CD4-positive, alpha-beta T cell treated with Interleukin-21 for 1 hour (primary cell): ENCODE measurements at places on chromosomes 1 and 21.

DNA sequence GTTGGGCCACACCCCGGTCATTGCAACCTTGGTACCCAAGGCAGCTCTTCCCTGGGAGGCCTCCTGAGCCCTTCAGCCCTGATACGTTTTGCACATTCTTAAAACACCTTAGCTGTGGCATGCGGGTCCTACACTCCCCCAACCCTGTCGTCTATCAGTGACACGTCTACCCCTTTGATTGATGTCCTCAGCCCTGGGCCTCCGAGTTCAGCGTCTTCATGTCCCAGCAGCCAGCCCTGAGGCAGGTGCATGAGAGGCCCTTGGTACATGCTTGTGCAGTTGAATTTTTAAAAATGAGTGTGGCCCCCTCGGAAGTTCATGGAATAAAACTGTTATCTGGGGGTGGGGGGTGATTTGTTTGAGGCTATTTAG is 38.9 kb upstream of the ADARB1 start:
- DNase-seq, result no peak

GRCh38 chr1:9249534-9250410 is 15.2 kb downstream of the H6PD start:
- DNase-seq, result peak; percentile 17

DNA sequence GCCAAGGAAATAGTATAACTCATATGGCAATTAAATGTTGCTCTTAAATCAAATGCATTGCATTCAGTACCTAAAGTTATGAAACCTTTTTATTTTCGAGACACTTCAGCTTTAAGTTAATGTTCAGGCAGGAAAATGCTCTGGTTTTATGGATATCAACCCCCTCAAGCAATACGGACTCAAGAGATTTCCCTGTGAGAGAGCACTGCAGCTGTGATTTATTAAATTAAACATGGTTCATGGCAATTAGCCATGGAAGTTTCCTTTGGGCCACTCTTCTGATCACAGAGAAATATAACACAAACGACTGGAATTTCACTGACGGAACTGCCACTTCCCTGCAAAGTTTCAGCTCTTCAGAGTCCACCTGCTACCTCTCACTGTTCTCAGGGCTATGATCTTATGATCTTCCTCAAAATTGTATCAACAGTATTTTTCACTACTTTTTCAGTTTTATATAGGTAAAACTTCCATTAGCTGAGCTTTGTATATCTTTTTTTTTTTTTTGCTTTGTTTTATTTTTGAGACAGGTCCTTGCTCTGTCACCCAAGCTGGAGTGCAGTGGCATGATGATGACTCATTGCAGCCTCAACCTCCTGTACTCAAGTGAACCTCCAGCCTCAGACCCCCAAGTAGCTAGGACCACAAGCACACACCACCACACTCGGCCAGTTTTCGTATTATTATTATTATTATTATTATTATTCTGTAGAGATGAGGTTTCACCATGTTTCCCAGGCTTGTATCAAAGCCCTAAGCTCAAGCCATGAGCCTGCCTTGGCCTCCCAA is 923.1 kb upstream of the TMPRSS15 start:
- DNase-seq, result no peak

DNA sequence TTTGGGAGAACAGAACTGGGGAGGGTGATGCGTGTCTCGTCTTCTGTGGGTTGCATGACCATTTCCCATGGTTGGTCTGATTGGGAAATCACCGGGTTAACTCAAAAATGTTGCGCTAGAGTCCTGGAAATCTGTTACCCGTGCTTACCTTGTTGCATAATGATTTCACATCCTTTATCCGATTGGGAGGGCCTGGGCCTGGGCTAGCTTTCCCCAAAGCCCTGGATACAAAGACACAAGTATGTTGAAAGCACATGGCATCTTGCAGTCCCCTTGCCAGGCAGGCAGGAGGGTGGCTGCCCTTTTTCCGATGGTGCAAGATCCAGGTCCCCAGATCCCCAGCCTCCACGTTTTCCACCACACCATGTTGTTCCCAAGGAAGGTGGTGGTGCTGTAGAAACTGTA is 582 bp downstream of the TRPM2 start:
- DNase-seq, result no peak

- no peak for DNase-seq
Observed at GRCh38 chr1:221994939-221995338, 253.1 kb upstream of the DUSP10 start.

GRCh38 chr1:239240736-239241135 is 145.6 kb upstream of the CHRM3 start:
- no peak for DNase-seq

- no peak for DNase-seq
Observed at GRCh38 chr1:241639623-241640148, 483 bp downstream of the CHML start.

GRCh38 chr1:91884459-91885212 is 1.3 kb downstream of the TGFBR3 start:
- DNase-seq, result peak; percentile 27

GRCh38 chr1:220926146-220926545 is 46.9 kb downstream of the HLX start:
- no peak for DNase-seq

GRCh38 chr1:201610858-201611257 is 71.9 kb downstream of the NAV1 start:
- DNase-seq, result no peak

DNA sequence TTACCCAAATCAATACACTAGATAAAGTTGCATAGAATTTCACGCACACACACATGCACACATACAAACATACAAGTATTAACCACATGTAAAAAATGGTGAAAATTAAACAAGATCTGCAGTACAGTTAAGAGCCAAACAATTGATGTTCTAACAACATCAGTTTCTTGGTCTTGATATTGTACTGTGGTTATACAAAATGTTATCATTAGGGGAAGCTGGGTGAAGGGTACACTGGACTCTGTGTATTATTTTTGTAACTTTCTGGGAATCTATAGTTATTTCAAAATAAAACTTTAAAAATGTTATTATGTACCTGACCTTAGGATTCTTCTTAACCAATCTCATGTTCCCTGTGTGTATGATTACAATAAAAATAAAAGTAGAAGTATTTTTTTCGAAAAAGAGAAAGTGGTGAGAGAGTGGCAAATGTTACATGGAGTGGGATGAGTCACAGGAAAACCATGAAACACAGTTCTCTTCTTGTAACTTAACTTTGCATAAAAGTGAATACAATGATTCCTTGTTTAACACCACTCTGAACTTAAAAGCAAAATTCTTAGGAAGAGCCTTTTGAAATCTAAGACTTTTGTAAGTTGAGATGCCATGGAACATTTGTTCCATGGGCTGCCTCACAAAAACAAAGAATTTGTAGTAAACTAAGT is 101.6 kb upstream of the RUNX1 start:
- no peak for DNase-seq

GRCh38 chr1:30627994-30628393 is 95.4 kb downstream of the MATN1 start:
- DNase-seq, result no peak

DNA sequence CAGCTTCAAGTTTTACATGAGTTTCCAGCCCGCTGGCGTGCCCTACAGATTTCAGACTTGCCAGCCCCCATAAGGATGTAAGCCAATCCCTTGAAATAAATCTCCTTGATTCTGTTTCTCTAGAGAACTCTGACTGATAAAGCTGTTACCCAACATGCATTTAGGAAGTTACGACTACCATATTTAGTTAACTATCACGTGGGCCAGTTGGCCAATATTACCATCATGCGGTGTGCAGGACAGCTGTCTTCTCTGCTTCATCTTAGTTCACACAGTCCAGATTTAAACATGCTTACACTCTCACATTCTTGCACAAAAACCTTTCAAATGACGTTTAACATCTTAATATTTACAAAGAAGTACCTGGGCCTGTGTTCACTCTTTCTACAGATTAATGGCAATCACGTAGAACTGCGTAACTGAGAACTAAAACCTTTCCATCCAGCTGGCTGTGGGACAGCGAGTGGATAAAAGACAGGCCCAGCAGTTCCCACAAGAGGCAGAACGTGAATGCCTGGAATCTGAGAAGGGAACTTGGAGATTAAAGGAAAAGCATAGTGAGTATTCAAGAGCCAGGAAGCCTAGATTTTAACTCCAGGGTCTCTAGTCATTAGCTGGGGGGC is 20.8 kb downstream of the FAM177B start:
- no peak for DNase-seq

- DNase-seq, result peak; percentile 64
Observed at GRCh38 chr1:223712194-223712849, at the start of gene CAPN2. Gene CAPN2, plus strand, starts transcription at chr1:223712539. Its CDS starts 102 bp downstream, at chr1:223712641.

DNA sequence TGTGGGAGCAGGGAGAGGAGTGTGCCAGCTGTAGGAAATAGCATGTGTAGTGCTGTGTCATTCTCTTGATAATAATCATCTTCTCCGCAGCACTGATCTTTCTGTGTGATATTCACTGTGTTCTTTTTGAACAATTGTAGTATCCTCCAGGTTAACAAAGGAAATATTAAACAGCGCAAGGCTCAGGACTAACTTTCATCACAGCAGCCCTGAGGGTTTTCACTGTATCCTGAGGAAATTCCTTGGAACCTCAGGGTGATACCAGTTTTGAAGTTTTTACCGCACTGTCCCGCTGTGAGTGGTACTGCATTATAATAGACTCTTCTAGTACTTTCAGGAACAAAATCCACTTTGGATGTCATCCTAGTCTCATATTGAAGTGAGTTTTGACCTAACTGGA is 228.4 kb upstream of the COA6 start:
- no peak for DNase-seq

DNA sequence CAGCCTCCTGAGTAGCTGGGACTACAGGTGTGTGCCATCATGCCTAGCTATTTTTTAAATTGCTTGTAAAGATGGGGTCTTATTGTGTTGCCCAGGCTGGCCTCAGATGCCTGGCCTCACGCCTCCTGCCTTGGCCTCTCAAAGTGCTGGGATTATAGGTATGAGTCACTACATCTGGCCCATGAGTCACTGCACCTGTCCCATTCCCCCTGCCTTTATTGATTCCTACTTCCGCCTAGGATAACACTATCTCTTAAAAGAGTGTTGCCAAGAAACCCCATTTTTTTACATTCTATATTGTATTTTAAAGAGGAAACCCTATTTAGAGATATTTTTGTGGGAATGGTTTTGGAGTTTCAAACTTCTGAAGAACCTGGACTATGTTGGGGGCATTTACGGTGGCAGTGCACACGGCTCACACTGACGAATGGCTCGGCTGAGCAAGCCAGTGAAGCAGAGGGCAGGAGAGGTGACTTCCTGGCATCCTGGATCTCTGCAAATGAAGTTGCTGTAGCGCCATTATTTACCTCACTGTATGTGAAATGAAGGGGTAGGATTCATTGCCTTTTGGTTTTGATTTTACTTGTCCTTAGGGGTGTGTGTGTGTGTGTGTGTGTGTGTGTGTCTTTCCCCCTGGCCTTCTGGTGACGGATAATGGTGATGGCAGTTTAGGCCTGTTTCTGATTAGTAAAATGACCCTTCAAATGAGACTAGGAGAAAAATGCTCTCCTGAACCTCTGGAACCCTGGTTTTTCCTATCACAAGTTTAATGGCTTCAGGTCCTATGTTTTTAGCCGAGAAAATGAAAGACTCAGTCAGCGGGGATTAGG is 22.5 kb downstream of the KIF26B start:
- DNase-seq, result no peak

- no peak for DNase-seq
Observed at GRCh38 chr1:53755874-53756273, 16.9 kb upstream of the GLIS1 start.

GRCh38 chr1:118978914-118979701 is 9.0 kb downstream of the TBX15 start:
- no peak for DNase-seq

GRCh38 chr1:65079941-65080340 is 68.1 kb upstream of the AK4 start:
- DNase-seq, result no peak
